ENCODE measurements at places on chromosomes 7 and 10.

DNA sequence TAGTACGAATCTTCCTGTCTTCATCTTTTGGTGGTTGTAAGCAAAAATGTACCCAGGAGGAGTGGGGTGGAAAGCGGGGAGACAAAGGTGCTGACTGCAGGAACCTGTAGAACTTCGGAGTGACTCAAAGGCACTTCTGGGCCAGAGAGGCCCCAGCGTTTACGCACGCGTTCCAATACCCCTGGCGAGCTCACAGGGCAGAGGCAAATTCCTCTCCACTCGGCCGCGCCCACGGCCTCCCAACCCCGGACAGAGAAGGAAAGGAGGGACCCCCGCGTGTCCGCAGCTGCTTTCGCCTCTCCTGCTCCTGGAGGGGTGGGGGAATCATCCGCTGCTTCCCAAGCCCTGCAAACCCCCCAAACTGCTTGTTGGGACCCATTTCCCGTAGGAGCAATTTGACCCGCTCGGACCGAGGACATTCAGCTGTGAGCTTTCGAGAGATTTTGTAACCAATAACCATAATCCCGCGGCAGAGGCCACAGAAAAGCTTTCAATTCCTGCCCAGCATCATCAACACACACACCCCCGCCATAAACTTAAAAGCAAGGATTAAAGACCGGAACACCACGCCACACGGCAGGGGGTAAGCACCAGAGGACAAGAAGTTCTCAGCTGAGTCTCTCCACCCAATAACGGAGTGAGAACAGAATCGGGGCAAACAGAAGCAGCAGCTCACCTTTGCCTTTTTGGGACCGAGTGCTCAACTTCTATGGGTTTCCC, 2.3 kb downstream of the IGF2BP3 start:
- DNase-seq = no peak

GRCh38 chr7:119256446-119257131, 1016.4 kb upstream of the KCND2 start:
- no peak for DNase-seq

GRCh38 chr10:32256613-32257437, 90.1 kb downstream of the EPC1 start:
- DNase-seq = peak; percentile 53

DNA sequence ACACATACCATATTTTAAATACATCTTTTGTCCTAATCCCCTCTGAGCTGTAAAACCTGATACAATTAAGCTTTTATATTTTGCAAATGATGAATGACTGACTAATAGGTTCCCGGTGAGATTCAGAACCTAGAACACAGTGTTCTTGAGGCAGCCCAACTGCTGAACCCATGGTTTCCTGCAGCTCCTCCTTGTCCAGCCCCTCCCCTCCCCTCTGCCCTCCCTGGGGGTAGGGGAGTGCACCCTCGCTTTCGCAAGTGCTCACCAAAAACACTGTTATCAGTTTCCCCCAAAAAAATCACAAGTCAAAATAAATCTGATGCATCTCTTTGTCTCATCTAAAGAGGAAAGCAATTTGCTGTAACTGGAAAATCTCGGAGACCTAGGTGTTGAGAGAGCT, 602.8 kb downstream of the KCNMA1 start:
- no peak for DNase-seq

DNA sequence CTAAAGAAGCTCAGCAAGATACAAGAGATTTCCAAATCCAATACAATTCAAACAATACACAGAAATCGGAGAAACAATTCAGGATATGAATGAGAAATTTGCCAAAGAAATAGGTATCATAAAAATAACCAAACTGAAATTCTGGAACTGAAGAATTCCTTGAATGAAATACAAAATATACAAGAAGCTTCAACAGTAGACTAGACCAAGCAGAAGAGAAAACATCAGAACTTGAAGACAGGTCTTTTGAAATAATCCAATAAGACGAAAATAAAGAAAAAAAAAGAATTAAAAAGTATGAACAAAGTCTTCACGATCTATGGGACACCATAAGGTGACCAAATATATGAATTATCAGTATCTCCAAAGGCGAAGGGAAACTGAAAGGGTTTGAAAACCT, 2.8 kb upstream of the IFIT2 start:
- DNase-seq = no peak

- no peak for DNase-seq
These were observed 51.8 kb downstream of the SUGCT start for GRCh38 chr7:40186586-40186985.

GRCh38 chr10:121854809-121855445, 72.9 kb downstream of the ATE1 start:
- DNase-seq = no peak

- DNase-seq = no peak
These were observed 805.1 kb downstream of the TNS3 start for GRCh38 chr7:46776790-46777189.

- DNase-seq = no peak
These were observed 55.7 kb upstream of the GPR22 start for GRCh38 chr7:107414198-107414597.

- DNase-seq = no peak
These were observed 74.3 kb downstream of the GFRA1 start for GRCh38 chr10:116198676-116199035.

DNA sequence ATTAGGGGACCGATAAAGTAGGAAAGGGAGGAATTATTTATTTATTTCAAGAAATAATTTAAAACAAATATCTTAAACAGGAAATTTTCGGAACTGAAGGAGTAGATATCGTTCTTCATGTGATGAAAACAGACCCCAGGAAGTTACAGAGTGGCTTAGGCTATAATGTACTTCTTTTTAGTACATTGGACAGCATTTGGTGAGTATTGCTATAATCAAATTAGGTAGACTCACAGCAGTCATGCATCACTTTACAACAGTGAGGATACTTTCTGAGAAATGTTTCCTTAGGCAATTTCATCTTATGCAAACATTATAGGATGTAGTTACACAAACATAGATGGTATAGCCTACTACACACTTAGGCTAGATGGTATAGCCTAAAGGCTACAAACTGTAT, 33.0 kb downstream of the FAM237B start:
- DNase-seq = no peak
